ENCODE measurements at places on chromosomes 1 and 21.

- DNase-seq: no peak
These were observed 93.7 kb upstream of the ETS2 start for GRCh38 chr21:38712071-38712470.

GRCh38 chr1:218850367-218850766, 323.3 kb upstream of the LYPLAL1 start:
- DNase-seq: no peak

- DNase-seq: no peak
These were observed 334.2 kb upstream of the SNX7 start for GRCh38 chr1:98327220-98327861.

GRCh38 chr1:44355582-44356305, 687 bp upstream of the ERI3 start:
- DNase-seq: no peak

DNA sequence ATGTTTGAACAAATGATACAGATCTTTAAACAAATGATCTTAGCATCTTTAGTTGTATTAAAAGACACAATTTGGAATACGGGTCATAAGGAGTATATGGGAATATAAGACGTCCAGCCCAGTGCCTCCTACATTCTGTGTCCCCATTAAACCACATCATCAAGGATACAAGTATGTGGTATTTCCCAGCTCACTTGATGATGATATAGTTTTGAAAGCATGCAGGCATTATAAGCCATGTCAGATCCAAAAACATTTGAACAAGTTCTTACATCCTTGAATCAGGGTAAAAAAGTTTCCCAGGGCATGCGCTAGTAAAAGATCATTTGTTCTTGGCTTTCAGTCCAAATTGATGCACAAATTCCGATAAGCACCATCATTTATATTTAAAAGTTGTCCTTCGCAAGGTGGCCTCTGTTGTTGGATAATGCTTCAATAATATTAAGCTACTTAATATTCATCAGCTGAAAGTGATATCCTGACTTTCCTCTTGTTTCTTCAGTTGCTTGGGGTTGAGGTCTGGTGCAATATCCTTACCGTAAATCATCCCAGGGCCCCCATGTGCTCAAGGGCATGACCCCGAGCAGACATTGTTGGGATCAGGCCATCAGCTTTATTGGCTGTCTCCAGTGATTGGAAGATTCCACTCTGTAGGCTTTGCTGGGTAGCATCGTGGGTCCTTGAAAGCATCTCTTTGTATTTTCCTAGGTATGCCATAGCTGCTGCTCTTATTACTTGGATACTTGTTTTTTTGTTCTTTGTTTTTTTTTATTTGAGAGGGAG, 61.8 kb downstream of the CENPF start:
- no peak for DNase-seq

DNA sequence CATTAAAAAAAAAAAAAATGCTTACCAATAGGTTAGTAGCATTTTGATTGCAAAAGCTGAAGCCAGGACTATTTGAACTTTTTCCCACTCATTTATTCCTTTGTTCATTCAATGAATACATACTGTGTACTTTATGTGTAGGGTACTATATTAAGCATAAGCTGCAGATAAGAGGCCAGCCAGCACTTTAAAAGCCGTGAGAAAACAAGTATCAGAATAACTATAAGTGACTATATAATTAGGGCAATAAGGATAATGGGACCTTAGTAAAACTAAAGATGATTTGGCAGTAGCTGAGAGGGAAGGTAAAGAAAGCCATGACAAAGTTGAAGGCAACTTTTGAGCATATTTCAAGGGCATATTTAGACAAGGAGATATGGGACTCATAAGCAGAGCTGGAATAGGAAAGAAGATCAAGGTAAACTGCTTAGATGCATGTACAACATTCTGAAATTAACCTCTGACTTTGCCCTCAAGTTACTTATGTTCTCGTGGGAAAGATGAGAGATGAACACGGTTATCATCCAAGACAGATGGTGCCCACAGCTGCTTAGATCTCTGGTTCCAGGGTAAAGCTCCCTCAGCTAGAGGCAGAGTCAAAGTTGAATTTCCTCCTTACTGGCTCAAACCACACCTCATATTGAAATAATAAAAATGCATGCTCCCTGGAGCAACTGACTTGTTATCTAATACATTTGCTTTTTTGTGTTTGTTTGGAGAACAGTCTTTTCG, 44.0 kb upstream of the FMO2 start:
- DNase-seq: no peak

GRCh38 chr1:30801771-30802198, 44.2 kb upstream of the LAPTM5 start:
- DNase-seq: peak; percentile 43

DNA sequence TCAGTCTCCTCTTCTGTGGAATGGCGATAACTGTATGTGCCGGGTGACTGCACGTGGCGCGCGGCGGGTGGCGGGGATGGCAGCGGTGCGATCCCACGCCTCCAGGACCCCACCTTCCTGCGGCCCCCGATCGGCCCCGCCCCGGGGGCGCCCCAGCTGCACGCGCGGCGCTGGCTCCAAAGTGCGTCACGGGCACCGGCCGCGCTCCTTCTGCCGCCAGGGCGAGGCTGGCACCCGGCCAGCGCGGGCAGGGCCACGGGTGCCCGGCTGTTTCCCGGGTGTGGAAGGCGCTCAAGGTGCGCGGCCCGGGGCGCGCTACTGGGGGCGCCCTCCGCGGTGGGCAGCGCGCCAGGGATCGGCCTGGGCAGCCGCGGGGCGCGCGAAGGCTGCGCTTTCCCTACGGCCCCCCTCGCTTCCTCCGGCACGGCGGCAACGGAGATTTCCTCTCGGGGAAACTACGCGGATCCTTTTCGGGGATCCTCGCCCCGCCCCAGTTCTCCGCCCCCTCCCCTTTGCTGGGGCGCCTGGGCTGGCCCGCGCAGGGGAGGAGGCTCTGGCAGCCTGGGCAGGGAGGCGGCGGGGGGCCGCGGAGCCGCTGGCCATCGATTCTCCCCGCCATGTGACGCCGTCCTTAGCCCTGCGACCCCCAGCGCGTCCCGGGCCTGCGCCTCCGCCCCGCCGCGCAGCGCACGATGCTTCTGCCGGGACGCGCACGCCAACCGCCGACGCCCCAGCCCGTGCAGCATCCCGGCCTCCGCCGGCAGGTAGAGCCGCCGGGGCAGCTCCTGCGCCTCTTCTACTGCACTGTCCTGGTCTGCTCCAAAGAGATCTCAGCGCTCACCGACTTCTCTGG, at the start of gene EVA1C:
Gene EVA1C, plus strand, starts transcription at position 545 of the 853 bp plus-strand sequence. Its CDS starts 148 bp downstream, at position 693.
- peak; percentile 69 for DNase-seq

- no peak for DNase-seq
These were observed 3.2 kb downstream of the ELF3 start for GRCh38 chr1:202013603-202014002.

GRCh38 chr1:9238134-9238533, 3.6 kb downstream of the H6PD start:
- no peak for DNase-seq

- DNase-seq: no peak
These were observed 5.1 kb downstream of the PRXL2B start for GRCh38 chr1:2591581-2592261.

GRCh38 chr1:1420654-1421141, 378 bp downstream of the ANKRD65 start:
- DNase-seq: no peak

- no peak for DNase-seq
These were observed 20.5 kb downstream of the SYT2 start for GRCh38 chr1:202689493-202690342.

- DNase-seq: no peak
These were observed 97.4 kb upstream of the DUSP10 start for GRCh38 chr1:221839321-221839720.

DNA sequence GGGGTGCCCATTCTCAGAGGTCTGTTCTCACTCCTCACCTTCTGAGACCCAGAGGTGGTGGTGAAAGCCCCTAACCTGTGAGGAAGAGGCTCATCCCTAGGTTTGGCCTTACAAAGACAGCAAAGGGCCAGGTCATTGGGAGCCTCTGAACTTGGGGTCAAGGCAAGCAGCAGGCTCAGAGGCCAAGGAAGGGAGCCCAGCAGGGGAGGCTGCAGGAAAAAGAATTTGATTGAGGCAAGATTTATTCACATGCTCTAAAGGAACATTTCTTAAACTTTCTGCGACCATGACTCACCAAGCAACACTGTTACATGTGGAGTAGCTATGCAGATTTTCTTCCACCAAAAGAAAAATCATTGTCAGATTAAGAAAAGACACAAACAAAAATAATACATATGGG, 132.5 kb upstream of the SYT6 start:
- no peak for DNase-seq

- no peak for DNase-seq
These were observed 175.9 kb downstream of the PRDM16 start for GRCh38 chr1:3244927-3245315.

DNA sequence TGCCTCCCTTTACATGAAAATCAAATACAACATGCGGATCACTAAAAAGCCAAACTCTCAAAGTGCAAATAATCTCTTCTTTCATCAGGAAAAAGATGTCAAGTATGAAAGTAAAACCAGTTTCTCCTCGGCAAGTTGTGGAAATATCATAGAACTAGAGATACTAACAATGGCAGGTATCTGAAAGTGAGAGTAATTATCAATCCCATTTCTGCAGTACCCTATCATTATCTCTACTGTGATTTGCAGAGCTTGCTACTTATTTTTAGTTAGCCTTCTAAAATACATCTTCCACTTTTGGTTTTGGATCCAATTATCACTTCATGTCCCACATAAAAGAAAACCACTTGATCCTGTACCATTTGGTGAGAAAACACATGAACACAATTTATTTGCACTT, 3.0 kb downstream of the TP53BP2 start:
- DNase-seq: no peak

DNA sequence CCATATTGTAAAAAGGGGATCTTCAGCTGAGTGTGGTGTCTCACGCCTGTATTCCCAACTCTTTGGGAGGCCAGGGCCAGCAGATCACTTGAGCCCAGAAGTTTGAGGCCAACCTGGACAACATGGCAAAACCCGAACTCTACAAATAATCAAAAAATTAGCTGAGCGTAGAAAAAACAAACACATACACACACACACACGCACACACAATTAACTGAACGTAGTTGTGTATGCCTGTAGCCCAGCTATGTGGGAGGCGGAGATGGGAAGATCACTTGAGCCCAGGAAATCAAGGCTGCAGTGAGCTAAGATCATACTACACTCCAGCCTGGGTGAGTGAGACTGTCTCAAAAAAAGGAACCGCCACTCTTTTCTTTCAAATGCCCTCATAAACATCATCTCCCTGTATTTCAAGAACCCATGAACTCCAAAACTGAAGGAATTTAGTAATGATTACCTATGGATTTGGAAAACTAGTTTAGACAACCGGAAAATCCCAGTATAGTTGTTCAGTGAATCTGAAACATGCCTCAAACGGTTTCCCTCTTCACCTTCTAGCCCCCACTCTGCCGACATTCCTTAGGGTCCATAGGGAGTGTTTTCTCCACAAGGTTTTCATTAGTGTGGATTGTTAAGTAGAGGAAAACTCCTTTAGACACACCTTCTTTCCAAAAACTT, 4.5 kb downstream of the TXNIP start:
- DNase-seq: no peak

DNA sequence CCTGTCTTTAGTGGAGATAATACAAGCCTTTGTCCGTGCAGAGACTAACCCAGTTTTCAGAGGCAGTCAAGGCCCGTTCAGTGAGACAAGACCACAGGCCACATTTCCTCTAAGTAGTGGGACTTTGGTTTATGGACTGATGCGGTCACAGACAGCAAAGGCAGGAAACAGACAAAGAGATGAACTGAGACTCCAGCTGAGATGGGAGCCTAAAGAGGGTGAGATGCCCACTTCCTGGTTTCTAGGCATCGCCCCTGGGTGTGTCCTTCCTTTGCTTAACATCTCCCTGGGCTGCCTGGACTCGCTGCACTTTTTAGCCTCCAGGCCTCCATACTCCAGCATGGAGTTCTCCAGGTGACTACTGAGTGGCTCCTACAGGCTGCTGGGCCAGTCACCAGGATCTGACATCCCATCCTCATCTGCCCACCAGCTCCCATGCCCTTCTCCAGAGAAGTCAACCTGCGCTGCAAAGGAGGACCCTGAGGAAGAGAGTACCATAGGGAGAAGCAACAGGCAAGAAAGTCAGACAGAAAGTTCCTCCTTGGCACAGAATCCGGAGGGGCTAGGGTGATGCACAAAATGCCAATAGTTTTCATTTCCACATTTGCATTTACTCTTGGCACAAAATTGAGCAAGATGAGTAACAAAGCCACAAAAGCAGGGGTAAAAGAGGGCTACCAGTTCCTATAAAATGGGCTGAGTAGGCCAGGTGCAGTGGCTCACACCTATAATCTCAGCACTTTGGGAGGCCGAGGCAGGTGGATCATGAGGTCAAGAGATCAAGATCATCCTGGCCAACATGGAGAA, 15.1 kb downstream of the THEMIS2 start:
- no peak for DNase-seq

- DNase-seq: no peak
These were observed 2151.6 kb downstream of the MRPL39 start for GRCh38 chr21:23455676-23456075.

DNA sequence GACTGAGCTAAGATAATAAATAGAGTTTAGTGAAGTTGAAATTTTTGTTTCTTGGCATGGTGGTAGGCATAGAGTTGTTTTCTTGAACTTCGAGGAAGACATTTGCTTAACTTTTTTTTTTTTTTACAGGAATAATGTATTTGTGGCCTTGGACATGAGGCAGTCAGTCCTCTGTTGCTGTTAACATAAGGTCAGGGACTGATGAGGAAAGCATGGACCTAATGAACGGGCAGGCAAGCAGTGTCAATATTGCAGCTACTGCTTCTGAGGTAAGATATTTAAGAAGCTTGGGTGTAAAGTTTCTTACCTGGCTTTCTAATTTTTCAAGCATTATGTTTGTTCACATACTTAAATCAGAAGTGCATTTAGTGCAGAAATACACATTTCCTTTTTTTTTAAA, 51.5 kb downstream of the RALGPS2 start:
- DNase-seq: no peak

- no peak for DNase-seq
These were observed 40.4 kb downstream of the EGLN1 start for GRCh38 chr1:231381729-231382128.

DNA sequence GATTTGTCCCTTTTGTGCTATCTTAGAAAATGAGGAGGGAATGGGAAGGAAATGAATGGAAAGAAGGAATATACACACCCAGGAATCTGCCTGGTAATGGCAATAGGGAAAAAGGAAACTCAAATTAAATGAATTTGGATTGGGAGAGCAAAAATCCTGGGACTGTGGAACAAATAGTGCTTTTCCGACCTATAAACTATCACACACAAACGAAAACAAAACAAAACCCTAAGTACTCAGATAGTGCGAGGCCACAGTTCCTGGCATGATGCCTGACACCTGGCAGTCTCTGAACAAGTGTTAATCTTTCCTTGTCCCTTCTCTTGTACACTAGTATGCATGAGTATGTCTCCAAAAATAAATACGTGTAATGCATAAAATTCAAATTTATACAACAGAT, 319.8 kb upstream of the SPAG17 start:
- DNase-seq: no peak

- no peak for DNase-seq
These were observed 108.6 kb upstream of the COP1 start for GRCh38 chr1:176315519-176316220.

Measured in T-helper 22 cell (primary cell).